ENCODE measurements at places on chromosomes 12 and 14. TPM values are rescaled to one million over a fixed set of nuclear protein-coding genes. Genes with fewer than 3 reads are reported as not detected.

GRCh38 chr12:52213564-52214420 lies 19.3 kb upstream of the KRT7 start:
- peak; percentile 40 for DNase-seq

DNA sequence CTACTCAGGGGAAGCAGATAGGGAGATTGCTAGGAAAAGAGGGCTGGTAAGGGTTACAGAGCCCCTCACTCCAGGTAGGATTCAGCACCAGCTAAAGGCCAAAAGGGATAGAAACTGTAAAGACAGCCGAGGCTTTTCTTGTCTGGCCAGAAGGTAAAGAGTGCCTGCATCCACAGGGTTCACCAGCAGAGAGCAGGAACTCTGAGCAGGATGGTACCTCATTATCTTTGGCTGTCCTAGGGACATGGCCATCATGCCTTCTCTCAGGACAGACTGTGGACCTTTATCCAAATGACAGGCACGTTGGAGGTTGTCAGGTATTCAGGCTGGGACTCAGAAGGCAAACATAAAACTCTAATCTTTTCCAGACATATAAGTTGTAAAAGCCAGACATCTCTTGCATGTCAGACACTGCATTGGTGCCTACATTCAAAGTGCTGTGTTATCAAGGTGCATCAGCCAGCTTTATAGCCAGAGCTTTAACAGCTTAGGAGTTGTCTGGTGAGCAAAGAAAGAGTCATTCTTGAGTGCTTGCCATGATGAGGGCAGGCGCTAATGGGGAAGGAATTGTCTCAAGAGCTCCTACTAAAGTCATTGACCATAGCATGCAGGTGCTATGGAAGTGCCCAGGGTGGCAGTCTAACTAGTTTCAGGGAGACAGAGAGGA lies 89.5 kb downstream of the PELI2 start:
- no peak for DNase-seq

Gene PLEKHD1
- not detected for total RNA-seq

Gene PLXNC1
- total RNA-seq = not detected

Gene SPX
- 4.2 TPM for total RNA-seq

DNA sequence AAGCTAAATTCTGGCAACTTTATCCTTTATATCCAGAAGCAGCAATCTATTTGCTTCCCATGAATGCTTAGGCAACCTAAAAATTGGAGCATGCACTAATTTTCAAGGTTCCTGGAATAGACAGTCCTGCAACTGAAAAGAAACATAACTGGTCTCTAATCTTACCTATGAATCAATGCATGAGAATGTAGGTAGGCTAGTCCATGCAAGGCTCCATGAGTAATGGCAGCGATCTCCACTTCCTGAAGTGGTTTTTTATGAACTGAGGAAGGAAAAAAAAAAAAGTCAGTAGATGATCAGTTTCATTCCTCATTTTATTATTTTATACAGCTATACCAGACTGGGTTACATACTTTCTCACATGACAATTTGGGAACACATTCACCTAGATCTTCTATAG lies 102.0 kb downstream of the PEBP1 start:
- DNase-seq = no peak

DNA sequence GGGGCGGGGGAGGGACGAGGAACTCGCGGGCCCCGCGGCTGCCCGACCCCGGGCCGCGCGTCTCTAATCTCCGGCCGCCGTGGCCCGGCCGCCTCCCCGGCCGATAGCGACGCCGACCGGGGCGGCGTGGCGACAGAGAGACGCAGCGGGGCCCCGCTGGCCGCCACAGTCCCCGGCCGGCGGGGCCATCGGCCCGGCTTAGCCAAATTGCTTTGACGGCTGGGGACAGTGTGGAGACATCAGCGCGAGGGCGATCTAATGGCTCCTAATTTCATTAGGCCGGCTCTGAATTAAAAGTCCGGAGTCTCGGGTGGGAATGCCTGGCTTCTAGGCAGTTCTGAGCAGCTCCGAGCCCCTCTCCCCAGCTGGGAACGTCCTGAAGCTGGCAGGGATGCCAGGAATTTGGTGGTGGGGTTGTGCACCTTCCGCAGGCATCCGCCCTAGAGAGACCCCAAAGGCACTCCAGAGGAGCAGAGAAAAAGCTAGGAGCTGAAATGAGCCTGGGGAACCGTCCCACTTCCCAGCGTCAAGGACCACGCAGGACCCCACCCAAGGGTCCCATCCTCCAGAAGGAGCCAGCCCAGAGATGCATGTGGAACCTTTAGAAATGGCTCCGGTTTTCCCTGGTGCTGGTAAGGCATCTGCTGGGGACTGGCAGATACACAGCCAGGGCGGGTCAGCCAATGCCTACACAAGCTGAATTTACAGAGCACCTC lies 9.6 kb downstream of the TBX5 start:
- DNase-seq = no peak

Gene CCDC88C
- 14.0 TPM for total RNA-seq

DNA sequence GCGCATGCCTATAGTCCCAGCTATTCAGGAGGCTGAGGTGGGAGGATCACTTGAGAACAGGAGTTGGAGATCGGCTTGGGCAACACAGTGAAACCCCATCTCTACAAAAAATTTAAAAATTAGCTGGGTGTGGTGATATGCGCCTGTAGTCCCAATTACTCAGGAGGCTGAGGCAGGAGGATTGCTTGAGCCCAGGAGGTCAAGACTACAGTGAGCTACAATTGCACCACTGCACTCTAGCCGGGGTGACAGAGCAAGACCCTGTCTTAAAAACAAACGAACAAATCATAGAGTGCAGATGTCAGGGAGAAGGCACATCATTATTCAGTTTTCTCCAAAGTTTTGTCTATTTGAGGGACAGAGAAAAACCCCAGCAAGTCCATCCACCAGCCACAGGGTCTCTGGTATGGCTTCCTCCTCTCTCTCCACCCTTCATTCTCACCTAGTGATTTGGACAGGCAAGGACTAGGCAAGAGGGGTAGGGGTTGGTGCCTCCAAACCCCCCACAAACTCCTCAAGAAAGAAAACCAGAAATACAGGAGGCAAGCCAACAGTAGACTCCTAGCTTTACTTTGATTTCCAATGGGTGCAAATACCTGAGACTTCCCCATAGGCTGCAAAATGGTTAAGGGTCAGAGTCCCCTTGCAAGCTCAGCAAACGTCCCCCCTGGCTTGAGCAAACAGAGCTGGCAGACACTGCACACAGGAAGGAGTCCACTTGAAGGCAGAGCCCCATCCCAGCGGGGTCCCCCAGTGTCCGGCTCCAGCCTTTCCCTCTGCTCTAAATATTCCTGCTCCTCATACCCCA lies 26.5 kb upstream of the RPLP0 start:
- DNase-seq = no peak

- DNase-seq = no peak
Measured at GRCh38 chr14:92021523-92021922, 18.3 kb downstream of the TRIP11 start.

GRCh38 chr14:57502586-57503254 lies 9.1 kb upstream of the CCDC198 start:
- DNase-seq = no peak

- peak; percentile 29 for DNase-seq
Measured at GRCh38 chr12:12891080-12891880, at the start of gene GPRC5A. Gene GPRC5A (plus strand): TSS chr12:12891562. CDS start chr12:12908250, 16,688 bp downstream.

GRCh38 chr12:93684716-93685115 lies 7.5 kb downstream of the CRADD start:
- no peak for DNase-seq

- no peak for DNase-seq
Measured at GRCh38 chr12:101209319-101210302, at the start of gene SLC5A8. Gene SLC5A8 (minus strand): TSS chr12:101210238. CDS start chr12:101209848, 390 bp downstream.

DNA sequence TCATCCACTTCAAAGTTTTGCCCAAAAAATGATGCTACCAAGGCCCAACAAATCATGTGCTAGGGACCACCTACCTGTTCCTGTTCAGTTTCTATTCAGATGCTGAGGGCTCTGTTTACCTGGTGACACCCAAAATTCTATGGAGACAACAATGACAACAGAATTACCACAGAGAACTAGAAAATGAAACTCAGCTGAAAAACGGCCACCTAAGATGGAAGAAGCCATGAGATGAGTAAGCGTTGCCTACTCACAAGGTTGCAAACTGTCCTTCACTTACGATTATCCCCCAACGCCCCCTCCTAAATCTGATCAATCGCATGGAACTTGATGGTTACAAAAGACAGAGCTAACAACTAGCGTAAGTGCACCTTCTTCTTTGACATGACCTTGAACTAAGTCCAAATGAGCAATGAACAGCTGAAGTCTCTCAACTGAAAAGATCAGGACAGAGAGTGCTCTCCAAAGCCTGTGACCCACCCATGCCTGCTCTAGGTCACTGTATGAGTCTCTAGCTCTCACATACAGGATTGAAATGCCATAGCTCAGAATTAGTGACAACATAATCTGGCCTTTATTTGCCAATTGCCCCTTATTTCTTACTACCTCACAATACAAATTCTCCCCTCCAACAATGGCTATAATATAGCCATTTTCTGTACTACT lies at the start of gene RNASE11:
TSS of gene RNASE11 (minus strand) at position 513 of the 666 bp plus-strand sequence.
- no peak for DNase-seq

GRCh38 chr12:90858252-90858651 lies 96.7 kb downstream of the CCER1 start:
- peak; percentile 12 for DNase-seq

Gene DCP1B
- 17.4 TPM for total RNA-seq

Gene DDHD1
- 39.9 TPM for total RNA-seq

- no peak for DNase-seq
Measured at GRCh38 chr12:74120644-74121043, 417.0 kb upstream of the ATXN7L3B start.

DNA sequence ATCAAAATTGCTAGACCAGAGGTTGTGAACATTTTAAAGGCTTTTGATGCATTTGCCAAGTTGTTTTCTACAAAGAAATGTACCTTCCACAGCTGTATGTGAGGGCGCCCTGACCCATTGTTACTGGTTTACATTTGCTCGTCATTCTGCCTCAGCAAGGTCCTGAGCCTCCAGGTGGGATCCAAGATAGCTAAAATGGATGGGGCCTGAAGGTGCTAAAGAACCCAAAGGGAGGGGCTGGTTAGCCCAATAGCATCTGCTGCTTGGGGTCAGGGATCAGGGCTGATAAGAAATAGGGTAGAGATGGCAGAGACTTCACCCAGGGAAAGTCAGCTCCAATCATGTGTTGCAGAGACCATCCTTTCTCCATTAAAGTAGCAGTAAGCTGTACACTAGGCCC lies 43.1 kb downstream of the GALNT16 start:
- DNase-seq = no peak

Gene LRP6
- 7.7 TPM for total RNA-seq

DNA sequence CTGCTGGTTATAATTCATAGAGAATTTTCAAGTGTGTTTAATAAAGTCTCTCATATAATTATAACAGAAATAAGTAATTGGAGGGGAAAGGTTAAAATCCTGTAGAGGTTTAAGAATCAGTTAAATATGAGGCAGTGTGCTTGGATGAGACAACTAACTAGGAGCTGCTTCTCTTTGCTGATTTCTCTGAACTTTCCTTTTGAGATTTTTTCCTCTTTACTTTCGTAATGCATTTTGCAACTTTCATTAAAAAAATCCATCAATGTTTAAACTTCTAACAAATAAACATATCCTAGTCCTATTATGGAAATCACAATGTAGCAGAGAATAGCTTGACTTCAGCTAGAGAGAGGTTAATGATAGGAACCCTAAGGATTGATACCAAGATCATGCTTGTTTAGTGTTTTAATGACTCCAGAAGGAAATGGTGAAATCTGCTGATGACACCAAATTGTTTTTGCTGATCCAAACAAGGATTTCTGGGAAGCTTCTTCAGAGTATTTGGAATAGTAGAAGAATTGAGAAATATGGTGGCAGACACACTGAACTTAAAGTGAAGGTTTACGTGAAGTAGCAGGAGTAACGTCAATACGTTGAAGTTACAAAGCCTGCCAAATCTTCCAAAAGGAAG lies 122.6 kb downstream of the RAD51B start:
- no peak for DNase-seq

DNA sequence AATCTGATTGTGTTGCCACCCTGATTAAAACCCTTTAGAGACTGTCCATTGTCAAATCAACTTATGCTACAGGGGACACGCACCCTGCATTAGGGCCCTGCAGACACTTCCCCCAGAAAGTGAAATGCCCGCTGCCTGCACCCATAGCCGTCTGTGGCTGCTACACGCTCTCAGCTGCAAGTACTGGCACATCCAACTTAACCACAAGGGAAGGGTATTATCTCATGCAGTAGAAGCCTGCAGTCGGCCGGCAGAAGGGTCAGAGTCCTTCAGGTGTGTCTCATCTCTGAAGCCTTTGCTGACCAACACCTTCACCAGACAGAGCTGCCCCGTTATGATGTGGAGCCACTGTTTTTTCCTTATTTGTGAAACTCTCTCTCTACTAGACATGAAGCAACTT lies 20.8 kb downstream of the CFAP251 start:
- no peak for DNase-seq

GRCh38 chr14:60721326-60722106 lies 2.6 kb downstream of the SIX4 start:
- DNase-seq = peak; percentile 58

Gene ACOT6
- total RNA-seq = not detected

- DNase-seq = no peak
Measured at GRCh38 chr12:71449373-71450070, 9.9 kb downstream of the LGR5 start.

Gene NFATC4
- total RNA-seq = 45.5 TPM

DNA sequence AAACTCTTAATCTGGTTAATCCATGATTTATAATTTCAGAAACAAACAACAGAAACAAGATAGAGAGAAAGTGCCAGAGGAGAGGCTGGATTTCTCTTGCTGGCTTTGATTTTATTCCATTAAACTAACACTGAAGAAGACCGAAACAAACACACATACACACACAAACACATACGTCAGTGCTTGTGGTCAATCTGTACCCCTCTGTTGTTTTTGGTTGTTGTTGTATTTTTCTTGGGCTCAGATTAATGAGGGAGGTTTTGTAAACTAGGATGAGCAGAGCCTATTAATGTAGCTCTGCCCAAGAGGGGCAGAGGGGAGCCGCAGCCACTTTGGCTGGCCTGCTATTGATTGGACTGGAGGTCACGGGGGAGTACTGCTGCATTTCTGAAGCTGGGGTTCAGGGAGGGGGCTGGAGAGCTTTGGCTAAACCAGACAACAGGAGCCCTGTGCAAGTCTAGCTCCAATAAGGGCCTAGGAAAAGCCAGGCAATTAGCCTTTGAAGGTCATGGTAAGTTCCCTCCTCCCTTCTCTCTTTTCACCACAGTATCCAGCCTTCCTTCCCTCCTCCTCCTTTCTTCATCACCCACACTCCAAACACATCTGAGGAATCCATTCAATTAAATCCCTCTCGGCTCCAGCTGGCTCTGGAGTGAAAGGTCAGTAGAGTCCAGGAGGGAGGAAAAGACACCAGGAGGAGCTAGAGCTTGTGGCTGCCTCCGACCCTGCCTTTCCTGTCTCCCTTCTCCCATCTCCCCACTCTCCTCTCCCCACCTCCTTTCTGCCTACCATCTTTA lies 344.1 kb upstream of the LMO3 start:
- DNase-seq = no peak

GRCh38 chr12:4439736-4440135 lies 5.9 kb downstream of the FGF6 start:
- DNase-seq = no peak

DNA sequence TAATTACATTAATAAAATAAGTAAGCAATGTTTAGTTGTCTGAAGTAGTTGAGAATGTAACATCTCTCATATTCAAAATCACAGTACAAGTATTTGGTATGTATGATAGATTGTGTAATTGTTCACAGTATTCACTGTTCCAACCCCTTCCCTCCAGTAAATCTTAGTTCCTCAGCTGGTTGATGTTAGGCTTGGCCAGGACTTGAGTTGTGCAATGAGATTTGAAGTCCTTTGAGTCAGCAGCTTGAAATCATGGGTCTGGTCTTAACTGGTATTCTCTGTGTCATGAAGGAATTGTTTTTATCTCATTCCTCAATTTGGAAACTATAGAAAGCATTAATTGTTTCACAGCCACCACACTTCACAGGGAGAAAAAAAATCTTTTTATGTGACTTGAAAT lies 477.1 kb downstream of the FSCB start:
- no peak for DNase-seq
